Mammary epithelial cell (primary cell): ENCODE measurements at places on chromosomes 7 and 10. TPM values are rescaled to one million over a fixed set of nuclear protein-coding genes. Genes with fewer than 3 reads are reported as not detected.

GRCh38 chr10:93218386-93218785 is 144.7 kb downstream of the CYP26A1 start:
- DNase-seq, result no peak

- DNase-seq, result no peak
Observed at GRCh38 chr7:116167177-116167576, 43.2 kb upstream of the TES start.

GRCh38 chr10:14185316-14186045 is 145.2 kb downstream of the FRMD4A start:
- peak; percentile 100 for DNase-seq

- DNase-seq, result peak; percentile 84
Observed at GRCh38 chr10:6721480-6721879, 141.4 kb upstream of the PRKCQ start.

Gene CPA2
- 0.33 TPM for polyA plus RNA-seq

DNA sequence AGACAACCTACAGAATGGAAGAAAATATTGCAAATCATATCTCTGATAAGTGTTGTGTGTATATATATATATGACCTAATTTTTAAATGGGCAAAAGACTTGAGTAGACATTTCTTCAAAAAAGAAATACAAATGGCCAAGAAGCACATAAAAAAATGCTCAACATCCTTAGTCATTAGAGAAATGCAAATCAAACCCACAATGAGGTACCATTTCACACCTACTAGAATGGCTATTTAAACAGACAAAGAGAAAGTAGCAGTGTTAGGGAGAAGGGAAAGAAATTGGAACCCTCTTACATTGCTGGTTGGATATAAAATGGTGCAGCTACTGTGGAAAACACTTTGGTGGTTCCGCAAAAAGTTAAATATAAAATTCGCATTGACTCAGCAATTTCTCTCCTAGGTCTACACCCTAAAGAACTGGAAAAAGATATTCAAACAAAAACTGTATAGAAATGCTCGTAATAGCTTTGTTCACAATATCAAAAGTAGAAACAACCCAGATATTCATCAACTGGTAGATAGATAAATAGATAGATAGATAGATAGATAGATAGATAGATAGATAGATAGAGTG is 16.3 kb downstream of the ACSL5 start:
- no peak for DNase-seq

Gene FAM25G
- polyA plus RNA-seq, result 1.4 TPM

DNA sequence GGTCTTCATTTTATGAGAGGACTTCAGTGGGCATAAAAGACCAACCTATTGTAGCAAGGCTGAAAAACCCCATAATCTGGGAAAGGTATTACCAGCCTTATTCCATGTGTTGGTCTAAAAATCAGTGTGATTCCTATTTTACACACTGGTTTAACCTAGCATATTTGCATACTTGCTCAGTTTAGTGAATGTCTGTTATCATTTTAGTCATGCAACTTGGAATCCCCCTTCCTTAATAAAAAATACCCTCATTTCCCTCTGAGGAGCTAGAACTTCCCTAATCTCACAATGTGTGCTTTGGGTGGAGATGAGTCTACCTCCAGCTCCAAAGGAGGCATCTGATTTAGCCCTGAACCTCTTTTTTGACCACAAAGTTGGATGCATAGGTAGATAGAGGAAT is 312.8 kb upstream of the SORCS1 start:
- no peak for DNase-seq

DNA sequence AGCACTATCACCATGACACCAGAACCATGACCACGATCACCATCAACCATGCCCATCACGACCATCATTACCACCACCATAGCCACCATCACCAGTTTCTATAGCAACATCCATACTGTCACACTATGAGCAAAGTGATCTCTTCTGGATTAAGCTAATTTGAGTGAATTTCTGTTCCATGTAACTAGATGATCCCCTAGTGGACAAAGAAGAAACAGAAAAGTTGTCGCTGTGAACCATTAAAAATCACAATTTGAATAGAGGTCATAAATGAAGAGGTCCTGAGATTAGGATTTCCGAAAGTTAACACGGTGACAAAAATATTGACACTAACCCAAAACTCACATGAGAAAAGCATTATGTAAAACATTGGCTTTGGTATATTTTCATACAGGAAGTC is 77.6 kb downstream of the CLRN3 start:
- no peak for DNase-seq

GRCh38 chr10:24376731-24377130 is 167.8 kb downstream of the KIAA1217 start:
- no peak for DNase-seq

- no peak for DNase-seq
Observed at GRCh38 chr10:124995605-124996004, 53.7 kb downstream of the ZRANB1 start.

Gene SH2B2
- polyA plus RNA-seq, result 1.3 TPM

GRCh38 chr7:27128776-27129728 is 1.5 kb downstream of the HOXA4 start:
- DNase-seq, result no peak

DNA sequence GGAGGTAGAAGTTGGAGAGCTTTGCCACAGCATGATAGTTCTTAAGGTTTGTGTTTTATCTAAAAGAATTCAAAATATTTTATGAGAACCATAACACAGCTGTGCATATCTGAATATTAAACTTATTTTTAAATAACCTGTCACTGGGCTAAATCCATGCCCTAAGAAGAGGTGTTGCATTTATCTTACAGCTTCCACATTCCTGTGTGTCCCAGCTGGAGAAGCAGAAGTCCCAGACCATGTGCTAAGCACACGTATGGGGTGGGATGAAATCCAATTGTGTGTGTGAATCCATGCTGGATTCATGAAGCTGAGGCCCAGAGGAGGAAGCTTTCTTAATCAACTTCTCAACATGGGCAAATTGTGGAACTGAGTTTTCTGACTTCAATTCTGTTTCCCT is 121.5 kb downstream of the PKD1L1 start:
- no peak for DNase-seq

- no peak for DNase-seq
Observed at GRCh38 chr10:70145166-70145665, 1.3 kb downstream of the TYSND1 start.

DNA sequence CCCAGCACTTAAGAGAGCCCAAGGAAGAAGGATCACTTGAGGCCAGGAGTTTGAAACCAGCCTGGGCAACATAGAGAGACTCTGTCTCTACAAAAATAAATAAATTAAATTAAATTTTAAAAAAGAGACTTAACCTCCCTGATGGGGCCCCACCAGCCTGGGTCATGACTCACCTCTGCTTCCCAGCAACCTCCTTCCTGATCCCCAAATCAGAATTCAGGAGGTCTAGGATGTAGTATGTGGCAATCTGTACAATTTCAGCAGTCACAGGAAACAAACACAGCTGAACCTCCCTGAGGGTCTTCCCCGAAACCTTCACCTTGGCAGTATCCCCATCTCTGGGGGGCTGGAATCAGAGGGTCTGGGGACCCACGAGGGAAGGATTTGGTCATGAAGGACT is 9.7 kb upstream of the PPP1R35 start:
- no peak for DNase-seq

DNA sequence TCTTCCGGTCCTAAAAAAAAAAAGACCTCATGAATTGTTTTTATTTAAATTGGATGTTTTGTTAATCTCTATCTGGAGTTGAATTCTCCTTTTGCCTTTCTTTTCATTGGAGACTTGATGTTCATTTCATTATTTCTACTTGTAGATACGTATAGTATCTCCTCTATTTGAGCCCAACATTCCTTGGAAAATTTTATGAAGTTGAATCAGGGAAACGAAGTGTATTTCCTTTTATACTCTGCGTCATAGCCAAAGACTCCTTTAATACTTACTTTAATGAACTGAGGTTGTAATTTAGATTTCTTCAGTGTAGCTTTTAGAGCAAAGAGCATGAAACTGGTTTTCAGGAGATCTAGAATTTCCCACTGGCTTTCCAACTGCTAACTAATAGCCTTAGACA is 132.4 kb downstream of the KIAA1217 start:
- DNase-seq, result no peak

DNA sequence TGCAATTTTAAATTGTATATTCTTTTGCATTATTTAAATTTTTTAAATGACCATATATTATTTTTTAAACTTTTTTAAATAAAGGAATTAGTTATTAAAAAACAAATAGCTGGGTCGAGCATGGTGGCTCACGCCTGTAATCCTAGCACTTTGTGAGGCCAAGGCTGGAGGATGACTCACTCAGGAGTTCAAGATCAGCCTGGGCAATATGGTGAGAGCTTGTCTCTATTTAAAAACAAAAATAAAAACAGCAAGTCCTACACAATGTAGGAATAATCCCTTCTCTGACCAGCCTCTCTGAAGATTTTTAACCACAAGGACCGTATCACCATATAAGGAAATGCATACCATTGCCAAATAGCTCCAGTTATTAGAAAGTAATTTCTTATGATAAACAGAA is 19.6 kb downstream of the NOC3L start:
- no peak for DNase-seq

Gene SLC37A3
- 25.0 TPM for polyA plus RNA-seq

Gene EEPD1
- 1.5 TPM for polyA plus RNA-seq

DNA sequence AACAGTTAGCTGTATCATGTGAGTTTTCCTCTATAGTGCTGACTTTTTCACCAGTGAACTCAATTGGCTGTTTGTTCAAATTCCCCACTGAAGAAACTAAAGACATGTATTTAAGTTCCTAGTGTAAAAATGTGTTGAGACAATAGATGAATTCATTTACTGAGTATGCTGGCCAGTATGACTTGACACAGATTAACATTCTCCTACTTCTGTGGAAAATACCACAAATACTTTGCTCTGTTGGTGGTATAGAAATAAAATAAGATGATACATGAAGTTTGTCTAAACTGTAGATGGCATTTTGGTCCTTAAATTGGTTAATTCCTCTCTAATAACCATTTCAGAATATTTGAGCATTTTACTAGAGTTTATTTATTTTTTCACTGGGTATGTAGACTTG is 227.7 kb upstream of the TEX47 start:
- no peak for DNase-seq

Gene KAZALD1
- polyA plus RNA-seq, result 0.92 TPM

Gene FAM25C
- polyA plus RNA-seq, result 1.1 TPM

DNA sequence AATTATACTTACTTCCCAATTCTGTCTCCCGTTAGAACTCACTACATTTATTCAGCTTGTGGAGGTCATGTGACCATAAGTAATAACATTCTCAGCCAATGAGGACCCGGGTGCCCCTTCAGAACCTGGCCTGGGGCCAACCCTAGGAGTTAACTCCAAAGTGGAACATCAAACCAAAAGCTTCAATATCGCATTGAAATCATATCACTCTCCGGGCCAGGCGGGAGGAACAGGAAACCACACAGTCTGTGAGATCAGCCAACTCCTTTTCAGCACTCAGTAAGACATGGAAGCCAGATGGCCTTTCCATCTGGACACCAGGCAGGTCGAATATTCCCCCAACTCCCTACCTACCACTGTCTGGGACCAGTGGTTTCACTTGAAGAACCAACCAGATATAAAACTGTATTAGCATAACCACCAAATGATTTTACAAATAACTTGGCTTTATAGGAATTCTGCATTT is 5.5 kb downstream of the CREB3L2 start:
- DNase-seq, result no peak

Gene CRPPA
- polyA plus RNA-seq, result 0.34 TPM

GRCh38 chr7:120988591-120989256 is at the start of gene CPED1:
TSS of gene CPED1 (plus strand) at chr7:120988711. CDS start at chr7:120989622, 911 bp downstream.
- peak; percentile 51 for DNase-seq

GRCh38 chr10:11145495-11145855 is 127.8 kb downstream of the CELF2 start:
- no peak for DNase-seq

DNA sequence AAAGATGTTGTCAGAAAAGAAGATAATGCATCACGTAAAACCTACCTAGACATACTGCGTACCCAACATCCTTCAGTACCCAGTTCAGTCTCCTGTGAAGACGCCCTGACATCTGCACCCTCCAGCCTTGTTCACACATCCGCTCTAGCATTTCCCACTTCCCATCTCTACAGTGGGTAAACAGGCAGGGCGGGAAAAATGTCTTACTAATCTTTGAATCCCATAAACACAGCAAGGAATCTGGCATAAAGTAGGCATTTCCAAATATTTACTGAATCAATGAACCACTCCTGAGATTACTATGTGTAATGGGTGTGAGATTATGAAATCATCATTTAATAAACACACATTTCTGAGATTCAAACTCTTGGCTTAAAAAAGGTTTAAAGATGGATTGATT is 132.8 kb downstream of the GLI3 start:
- DNase-seq, result no peak

Gene SLC18A3
- not detected for polyA plus RNA-seq

- DNase-seq, result no peak
Observed at GRCh38 chr7:80247144-80247543, 112.5 kb downstream of the GNAI1 start.

DNA sequence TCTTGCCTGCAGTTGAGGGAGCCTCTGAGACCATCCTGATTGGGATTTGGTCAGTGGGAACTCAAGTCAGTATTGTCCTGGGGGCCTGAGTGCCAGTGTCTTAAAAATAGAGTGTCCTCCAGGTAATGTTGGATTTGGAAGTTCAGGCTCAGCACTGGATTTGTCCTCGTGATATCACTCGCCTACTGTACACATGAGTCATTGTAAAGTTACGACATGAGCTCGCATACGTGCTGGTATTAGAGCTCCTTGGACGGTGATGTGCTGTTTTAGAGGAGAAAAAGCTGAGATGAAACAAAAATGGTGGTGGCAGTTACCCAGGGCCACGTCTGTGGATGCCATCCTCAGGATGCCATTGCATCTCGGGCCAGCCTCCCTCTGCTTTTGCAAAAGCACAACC is 78.2 kb downstream of the MGMT start:
- no peak for DNase-seq

Gene UNC5B
- polyA plus RNA-seq, result 4.9 TPM

Gene CLRN3
- not detected for polyA plus RNA-seq

DNA sequence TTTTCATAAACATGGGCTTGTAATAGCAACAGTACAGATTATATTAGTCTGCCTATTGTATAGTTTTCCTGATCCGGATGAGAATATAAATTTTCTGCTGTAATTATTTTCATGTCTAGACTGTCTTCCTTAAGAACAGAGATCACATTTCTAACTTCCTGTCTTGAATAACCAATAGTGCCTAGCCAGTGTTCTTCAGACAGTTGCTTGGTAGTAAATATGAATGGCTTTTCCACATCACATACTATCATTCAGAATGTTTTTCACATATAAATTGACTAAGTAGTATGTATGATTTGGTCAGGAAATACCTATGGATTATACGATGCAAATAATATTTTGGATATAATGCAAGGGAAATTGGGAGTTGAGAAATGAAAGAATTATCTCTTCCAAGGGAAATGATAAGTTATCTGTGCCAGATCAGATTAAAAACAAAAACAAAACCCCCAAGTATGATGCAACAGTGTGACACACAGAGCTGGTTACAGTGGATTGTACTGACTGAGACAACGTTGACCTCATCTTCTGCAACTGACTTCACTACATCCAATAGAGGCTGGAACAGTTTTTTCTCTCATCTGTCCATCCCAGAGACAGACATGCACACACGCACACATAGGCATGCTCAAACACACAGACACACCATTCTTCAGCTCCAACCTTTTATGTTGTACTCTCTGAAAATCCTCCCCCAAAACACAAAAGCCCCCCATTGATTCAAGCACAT is 16.4 kb downstream of the ITGA8 start:
- DNase-seq, result no peak

Gene CUZD1
- 0.66 TPM for polyA plus RNA-seq

Gene CELF2
- 0.60 TPM for polyA plus RNA-seq

Gene PRPS1L1
- polyA plus RNA-seq, result not detected

Gene PALD1
- polyA plus RNA-seq, result 0.01 TPM
